ENCODE measurements at places on chromosomes 16 and 17.
A peak's percentile ranks its signal among the peaks of the same experiment; 100 is the strongest.

DNA sequence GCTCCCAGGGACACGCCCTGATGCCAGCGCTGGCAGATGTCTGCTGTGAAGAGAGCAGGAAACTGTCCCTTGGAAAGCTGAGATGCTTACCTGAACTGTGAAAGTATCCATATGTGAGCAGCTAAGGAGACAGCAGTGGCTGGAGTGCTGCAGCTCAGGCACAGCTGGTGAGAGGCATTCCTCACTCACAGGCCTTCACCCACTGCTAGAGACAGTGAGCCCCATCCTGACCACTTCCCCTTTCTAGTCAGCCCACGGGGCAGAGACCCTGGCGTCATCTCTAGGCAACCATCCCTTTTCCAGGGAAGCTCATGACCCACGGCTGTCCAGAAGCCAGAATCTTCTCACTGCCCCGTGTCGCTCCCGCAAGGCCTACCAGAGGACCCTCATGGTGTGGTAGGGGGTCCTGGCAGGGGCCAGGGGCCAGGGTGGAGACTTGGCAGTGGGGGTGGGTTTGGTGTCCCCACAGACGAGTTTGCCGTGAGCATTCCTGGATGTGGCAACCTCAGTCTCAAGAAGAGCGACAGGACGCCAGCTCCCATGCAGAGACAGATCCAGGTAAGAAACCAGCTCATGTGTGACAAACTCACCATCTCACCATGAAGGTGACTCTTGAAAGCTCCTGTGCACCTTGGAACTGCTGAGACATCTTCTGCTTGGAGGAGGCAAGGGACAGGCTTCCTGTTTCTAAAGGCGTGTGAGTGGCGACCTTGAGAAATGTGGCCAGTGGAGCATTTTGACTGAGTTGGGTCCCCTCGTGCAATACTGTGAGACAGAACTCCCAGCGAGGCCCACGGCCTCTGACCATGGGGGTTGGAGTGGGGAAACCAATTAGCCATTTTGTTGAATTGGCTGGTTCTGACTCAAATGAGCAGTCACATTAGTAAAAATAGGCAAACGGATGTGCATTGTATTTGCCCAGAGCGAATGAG lies at the start of gene SCIMP:
TSS of gene SCIMP (minus strand) at position 216 of the 932 bp plus-strand sequence. CDS start at position 111, 105 bp downstream.
- no peak for DNase-seq

DNA sequence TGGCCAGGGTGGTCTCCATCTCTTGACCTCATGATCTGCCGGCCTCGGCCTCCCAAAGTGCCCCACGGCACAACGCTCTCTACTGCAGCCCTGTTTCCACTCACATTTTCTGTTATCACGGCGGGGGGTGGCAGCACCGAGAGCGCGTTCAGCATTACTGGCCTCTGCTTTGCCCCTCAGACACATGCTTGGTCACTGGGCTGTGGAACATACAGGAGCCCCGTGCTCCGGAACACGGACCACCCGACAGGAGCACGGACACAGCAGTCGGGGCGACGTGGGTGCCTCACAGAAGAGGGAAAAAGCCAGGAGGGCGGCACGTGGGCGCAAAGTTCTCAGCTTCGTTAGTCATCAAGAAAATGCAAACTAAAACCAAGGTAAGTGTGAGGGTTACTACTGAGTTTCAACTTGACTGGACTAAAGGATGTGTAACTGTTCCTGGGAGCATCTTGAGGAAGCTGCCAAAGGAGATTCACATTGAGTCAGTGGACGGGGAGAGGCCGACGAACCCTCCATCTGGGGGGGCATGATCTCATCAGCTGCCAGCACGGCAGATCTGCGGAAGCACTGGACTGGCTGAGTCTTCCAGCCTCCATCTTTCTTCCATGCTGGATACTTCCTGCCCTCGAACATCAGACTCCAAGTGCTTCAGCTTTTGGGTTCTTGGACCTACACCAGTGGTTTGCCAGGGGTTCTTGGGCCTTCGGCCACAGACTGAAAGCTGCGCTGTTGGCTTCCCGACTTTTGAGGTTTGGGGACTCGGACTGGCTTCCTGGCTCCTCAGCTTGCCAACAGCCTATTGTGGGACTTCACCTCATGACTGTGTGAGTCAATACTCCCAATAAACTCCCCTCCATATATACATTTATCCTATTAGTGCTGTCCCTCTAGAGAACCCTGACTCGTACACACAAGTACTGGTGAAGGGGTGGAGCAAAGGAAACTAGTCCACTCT lies 106.8 kb downstream of the ZNF778 start:
- DNase-seq: peak; percentile 76

- DNase-seq: no peak
Measured at GRCh38 chr17:17064322-17064721, 22.1 kb downstream of the MPRIP start.

DNA sequence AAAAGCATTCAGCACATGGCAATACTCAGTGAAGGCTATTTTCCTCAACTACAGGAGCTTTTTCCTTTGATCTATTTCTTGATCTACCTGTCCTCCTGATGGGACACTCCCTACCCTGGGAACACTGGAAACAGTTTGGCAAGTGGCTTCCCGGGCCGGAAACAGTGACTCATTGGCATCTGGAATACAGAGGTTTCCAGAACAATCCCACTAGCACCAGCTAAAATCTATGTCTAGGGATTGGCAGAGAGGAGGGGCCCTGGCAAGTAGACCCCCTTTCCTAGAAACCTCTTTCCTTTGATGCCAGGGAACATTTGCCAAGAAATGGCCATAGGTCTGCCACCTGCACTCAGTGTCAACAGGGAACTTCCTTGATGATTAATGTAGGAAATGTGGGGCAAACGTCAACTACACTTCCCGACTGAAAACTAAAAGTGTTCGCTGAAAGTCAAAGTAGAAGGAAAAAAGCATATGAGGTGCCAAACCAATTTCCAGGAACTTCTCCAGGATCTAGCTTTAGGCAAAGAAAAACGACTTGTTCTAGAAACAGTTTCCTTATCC lies 30.4 kb upstream of the FBXW10B start:
- DNase-seq: peak; percentile 28

- peak; percentile 52 for DNase-seq
Measured at GRCh38 chr17:40062329-40063186, at the start of gene THRA. Gene THRA (plus strand): TSS chr17:40062965. CDS start chr17:40074489, 11,524 bp downstream.

DNA sequence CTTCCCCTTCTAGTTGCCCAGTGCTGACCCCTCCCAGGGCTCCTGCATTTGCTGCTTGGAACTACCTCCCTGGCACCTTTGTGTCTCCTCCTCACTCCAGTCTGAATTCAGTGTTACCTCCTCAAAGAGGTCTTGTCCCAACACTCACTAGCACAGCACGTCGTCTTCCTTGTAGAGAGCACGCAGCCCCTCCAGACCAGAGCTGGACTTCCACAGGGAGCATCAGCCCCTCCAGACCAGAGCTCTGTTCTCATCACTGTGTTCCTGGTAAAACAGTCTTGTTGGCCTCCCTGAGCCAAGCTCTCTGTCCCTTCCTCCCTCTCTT lies 27.8 kb upstream of the MGAT5B start:
- DNase-seq: no peak

GRCh38 chr17:11495613-11496012 lies 102.7 kb upstream of the DNAH9 start:
- DNase-seq: no peak

DNA sequence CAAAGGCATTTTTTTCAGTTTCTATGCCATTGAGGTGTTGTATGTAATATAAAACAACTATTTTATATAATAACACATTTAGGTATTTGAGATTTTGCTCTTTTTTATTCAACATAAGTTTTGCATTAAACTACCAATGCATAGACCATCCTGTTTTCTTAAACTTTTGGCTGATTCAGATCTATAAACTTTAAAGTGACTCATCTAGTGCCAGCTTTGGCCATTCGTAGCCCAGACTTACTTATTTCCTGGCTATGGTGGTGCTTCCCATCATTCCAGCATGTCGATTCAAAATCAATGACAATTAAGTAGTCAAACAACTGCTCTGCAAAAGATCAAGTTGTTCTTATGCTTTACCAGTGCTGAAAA lies 3.1 kb downstream of the ERI2 start:
- peak; percentile 7 for DNase-seq

DNA sequence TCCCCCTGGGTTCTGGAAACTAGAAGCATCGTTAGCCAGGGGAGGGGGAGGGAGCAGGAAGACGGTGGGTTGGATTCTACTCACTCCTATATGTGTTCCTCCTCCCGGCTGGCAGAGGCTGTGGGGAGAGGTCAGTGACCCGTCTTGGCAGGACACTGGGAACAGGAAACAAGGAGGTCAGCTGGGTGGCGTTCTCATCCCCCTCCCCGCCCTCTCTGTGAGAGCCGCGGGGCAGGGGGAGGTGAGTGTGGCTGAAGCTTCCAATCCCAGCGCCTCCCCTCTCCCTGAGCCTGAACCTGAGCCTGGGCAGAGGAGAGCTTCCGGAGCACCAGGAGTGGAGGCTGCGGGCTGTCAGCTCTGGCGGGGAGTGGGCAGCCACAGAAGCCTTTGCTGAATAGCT lies 12.5 kb downstream of the GPRC5C start:
- no peak for DNase-seq

- peak; percentile 82 for DNase-seq
Measured at GRCh38 chr17:69404399-69404798, 10.1 kb upstream of the MAP2K6 start.

- peak; percentile 95 for DNase-seq
Measured at GRCh38 chr16:3938843-3939624, 58.5 kb upstream of the CREBBP start.

- no peak for DNase-seq
Measured at GRCh38 chr17:4596636-4597380, 12.5 kb downstream of the SMTNL2 start.

- peak; percentile 35 for DNase-seq
Measured at GRCh38 chr16:16861546-16861945, 482.6 kb downstream of the NPIPA7 start.

DNA sequence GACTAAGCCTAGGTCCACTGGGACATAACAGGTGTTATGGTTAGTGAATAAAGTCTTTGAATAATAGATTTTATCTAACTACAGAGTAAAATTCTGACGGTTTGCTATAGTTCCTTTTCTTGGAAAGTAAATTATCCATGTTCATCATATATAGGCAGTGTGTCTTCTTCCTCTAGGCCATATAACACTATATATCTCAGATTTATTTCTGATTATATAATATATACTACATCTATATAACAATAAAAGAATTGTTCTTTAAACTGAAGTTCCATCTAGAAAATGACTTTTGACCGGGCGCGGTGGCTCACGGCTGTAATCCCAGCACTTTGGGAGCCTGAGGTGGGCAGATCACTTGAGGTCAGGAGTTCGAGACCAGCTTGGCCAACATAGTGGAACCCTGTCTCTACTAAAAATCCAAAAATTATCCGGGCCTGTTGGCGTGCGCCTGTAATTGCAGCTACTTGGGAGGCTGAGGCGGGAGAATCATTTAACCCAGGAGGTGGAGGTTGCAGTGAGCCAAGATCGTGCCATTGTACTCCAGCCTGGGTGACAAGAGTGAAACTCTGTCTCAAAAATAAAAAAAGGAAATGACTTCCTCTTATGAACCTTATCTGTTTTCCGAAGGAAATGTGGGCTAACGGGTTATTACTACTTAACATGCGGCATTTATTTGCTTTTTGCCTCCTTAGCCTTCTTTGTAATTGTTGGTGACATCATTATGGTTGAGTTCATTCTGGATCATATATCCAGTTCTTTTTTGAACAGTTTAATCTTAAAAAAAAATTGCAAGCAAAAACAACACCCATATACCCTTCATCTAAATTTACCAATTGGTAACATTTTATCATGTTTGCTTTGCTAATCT lies 29.2 kb downstream of the NOL11 start:
- no peak for DNase-seq

- DNase-seq: no peak
Measured at GRCh38 chr16:74769586-74770190, 4.9 kb downstream of the FA2H start.

- no peak for DNase-seq
Measured at GRCh38 chr16:19853742-19854542, 30.7 kb downstream of the GPRC5B start.

- no peak for DNase-seq
Measured at GRCh38 chr17:40664582-40665333, at the start of gene KRT222. Gene KRT222 (minus strand): TSS chr17:40665177. CDS start chr17:40665099, 78 bp downstream.

- DNase-seq: no peak
Measured at GRCh38 chr16:85564277-85565051, 48.7 kb upstream of the GSE1 start.

DNA sequence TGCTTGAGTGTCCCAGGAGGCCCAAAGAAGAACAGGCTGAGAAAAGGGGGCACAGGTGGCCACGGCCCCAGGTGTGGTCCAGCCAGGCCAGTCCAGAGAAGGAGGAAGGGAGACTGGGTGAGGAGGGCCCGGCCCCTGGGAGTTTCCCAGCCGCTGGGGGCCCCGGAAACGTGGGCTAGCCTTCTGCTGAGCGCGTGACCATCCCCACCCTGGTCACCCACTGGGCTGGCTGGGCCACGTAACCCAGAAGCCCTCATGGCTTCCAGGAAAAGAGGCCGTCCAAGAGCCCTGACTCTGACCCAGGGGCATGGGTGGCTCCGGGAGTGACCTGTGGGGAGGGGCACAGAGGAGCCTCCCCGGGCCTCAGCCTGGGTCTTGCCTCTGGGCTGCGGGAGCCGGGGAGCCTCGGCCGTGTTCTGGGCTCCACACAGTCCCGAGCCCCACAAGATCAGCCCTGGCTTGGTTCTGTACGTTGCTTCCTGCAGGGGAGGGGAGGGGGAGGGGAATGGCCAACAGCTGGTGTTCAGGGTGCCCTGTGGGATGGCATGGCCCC lies 29.8 kb upstream of the ACSF3 start:
- DNase-seq: no peak

GRCh38 chr16:58413359-58413758 lies 21.1 kb downstream of the GINS3 start:
- no peak for DNase-seq

GRCh38 chr16:2816751-2817339 lies at the start of gene PRSS21:
Gene PRSS21 (plus strand): TSS chr16:2817237. CDS start chr16:2817269, 32 bp downstream.
- DNase-seq: no peak

- DNase-seq: no peak
Measured at GRCh38 chr16:81830845-81831540, 51.9 kb downstream of the PLCG2 start.

GRCh38 chr16:25108054-25108453 lies 3.5 kb upstream of the LCMT1 start:
- DNase-seq: no peak

DNA sequence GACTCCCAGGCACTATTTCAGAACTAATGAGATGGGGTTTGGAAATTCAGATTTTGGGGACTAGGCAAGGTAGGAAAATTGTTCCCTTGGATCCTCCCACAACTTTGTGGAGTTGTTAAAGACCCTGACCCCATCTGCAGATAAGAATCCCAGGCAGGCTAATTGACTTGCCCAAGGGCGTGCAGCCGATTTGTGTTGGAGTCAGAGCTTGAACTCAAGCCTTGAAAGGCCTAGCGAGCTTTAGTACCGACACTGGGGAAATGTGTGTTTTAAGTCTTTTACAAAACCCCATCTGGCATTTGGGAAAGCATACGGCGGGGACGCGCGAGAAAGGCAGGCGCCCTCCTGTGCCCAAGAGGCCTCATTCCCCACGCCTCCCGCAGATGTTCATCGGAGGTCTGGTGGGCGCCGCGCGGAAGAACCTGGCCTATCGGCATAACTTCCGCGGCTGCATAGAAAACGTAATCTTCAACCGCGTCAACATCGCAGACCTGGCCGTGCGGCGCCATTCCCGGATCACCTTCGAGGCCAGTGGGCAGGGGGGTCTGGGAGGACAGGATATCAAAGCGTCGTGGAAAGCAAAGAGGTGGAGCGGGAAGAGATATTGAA lies 4.3 kb downstream of the CNTNAP1 start:
- DNase-seq: no peak

Measured in fibroblast of upper back skin (primary cell).